KG1 (cell line): ENCODE measurements at places on chromosomes 7 and 10.
A peak's percentile ranks its signal among the peaks of the same experiment; 100 is the strongest.

- DNase-seq = no peak
Observed at GRCh38 chr10:845526-845925, 86.0 kb downstream of the LARP4B start.

GRCh38 chr7:130421684-130422083, 19.1 kb downstream of the CEP41 start:
- no peak for DNase-seq

- no peak for DNase-seq
Observed at GRCh38 chr10:2933519-2933918, 133.8 kb upstream of the PFKP start.

DNA sequence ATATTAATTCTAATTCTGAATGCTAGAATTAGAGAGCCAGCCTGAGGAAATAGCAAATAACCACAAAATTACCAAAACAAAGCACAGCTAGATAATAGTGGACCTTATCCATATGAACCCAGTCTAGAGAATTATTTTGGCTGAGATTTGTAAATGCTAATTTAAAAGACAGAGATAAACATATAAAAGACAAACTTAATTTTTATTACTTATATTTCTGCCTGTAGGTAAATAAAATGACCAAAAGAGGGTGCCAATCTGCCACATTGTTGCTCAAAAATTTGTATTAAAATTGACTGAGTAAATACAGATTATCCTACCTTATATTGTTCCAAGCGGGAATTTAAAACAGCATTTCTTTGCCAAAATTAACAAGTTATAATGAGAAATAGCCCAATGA, 20.2 kb downstream of the RTKN2 start:
- DNase-seq = no peak

- no peak for DNase-seq
Observed at GRCh38 chr10:131031346-131031745, 280.2 kb downstream of the TCERG1L start.

DNA sequence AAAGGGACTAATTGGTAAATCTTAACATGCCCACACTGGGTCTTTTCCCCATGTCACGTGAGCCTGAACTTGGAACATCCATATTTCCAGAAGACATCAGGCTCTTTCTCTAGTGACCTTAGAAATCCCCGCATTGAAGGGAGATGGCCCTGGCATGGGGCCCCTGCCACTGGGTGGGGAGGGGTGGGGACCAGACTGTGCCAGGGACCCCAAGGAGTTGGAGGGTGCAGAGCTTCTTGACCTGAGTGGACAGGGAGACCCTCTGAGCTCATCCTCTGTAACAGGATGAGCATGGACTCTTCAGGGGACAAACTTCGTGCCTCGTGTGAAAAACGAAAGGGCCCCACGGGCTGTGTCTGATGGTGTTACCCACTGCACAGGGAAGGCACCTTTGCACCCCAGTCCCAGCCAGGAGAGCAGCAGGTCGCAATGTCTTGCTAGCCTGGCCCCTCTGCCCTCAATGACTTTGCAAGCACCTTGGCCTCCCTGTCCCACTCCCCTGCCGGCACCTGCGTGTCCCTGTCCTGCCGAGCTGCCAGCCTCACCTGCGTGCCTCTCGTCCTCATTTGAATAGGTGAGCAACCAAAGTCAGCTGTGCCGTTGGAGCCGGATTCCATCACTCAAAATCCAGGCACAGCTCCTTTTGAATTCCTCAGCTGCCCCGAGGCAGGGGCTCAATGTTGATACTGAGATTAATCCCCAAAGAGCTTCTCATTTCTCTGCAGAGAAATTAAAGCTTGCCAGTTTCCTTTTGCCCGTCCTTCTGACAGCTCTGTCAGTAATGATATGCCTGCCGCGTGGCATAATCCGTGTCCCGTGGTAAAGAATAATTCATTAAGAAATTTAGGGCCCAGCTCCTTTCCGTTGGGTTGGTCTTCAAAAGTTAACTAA, 234.9 kb downstream of the EBF3 start:
- no peak for DNase-seq

- DNase-seq = no peak
Observed at GRCh38 chr7:70178787-70179186, 580.5 kb downstream of the AUTS2 start.

GRCh38 chr7:91201442-91202113, 62.7 kb upstream of the FZD1 start:
- DNase-seq = no peak

DNA sequence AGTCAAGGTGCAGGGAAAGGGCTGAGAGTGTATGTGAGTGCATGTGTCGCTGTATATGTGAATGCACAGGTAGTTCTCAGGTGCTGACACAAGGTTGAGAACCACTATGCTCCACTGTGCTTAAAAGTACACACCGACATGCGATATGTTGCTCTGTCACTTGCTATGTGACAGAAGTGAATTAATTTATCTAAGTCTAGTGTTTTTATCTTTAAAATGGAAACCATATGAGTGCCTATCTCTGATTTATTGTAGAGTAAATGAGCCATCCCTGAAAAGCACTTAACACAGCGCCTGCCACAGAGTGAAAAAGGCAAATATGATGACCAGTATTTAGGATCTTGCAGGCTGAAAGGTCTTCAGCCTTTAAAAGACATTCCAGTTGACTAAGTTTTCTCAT, 4.9 kb downstream of the SLC35B4 start:
- no peak for DNase-seq

GRCh38 chr7:4260867-4261600, 421.1 kb upstream of the FOXK1 start:
- DNase-seq = no peak

DNA sequence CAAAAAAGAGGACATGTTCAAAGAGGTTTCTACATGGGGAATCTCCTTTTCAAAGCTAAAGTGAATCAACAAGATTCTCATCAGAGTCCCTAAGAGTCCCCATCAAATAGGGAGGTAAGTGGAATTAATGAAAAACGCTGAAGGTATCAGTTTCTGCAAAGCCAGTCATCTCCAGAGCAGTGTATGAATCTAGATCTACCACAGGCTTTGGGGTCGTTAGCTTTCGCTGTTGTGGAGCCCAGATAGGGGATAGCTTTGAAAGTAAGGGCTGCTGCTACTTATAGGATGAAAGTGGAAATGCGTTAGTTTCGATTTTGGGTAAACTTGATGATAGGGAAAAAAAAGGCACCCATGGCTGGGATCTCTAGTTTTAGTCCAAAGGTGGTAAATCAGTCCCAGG, 748.4 kb downstream of the LRMDA start:
- DNase-seq = no peak

GRCh38 chr7:120554960-120555571, 282.1 kb downstream of the KCND2 start:
- DNase-seq = peak; percentile 5

- no peak for DNase-seq
Observed at GRCh38 chr7:98621573-98622482, 4.7 kb downstream of the NPTX2 start.

DNA sequence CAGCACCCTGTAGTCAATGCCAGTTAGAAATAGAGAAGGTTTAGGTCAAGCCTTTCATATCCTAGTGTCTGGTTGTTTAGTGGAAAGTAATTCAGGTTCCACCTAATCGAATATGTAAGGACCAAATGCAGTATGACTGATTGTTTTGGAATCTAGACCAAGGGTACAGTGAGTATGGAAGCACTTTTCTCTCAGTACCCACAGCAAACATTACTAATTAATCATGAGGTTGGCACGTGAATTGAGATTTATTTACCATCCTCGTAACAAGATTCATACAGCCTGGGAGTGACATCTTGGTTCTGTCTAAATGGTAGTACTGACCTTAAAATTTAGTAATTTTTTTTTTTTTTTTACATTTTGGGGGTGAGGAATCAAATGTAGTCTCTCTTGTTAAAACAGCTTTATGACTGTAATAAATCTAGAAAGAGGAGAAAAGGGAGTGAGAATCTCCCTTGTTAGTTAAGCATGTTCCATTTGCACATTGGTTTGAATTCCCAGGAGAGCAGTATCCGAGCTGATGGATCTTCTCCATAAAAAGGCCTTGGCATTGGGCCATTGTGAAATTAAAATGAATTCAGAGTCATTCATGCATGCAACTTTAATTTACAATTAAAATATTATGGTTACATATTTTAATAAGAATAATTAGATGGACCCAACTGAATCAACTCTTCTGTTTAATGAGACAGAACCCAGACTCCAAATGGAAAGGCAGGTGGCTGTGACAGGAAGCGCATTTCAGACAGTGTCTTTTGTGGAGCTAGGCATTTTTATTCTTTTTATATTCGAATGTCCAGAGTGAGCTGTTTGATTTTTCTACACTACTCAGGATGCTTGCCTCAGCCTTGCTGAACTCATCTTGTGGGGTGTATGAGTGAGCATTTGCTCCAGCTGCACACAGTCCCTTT, 57.6 kb downstream of the SNX10 start:
- no peak for DNase-seq

- DNase-seq = no peak
Observed at GRCh38 chr7:44882899-44883298, 2.4 kb downstream of the PURB start.

GRCh38 chr7:156055206-156055822, 243.1 kb upstream of the SHH start:
- no peak for DNase-seq

DNA sequence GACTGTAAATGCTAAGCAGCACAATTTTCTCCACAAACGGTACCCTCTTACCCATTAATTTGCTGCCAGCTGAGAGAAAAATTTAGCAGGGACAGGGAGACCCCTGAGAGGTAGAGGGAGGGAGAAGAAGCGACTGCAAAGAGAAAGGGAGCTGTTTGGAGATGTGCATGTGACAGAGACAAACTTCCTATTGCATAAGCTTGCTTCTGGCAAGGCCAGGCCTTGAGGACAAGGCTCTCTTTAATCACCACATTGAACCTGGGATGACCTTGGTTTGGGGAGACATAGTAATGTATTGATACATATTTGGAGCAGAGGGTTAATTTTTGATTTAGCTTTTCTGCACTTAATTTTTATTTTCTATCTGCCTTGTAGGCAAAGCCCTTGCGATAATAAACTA, 31.1 kb upstream of the HIBADH start:
- no peak for DNase-seq

DNA sequence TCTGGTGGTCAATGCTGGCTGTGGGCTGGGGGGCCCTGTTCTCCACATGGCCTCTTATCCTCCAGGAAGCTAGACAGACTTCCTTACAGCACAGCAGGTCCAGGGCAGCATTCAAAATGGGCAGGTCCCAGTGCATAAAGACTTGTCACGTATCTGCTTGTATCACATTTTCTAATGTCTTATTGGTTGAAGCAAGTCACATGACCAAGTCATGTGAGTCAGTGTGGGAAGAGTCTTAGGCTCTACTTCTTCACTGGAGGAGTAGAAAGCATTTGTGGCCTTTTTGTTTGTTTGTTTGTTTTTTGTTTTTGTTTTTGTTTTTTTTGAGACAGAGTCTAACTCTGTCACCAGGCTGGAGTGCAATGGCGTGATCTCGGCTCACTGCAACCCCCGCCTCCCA, 104.7 kb downstream of the COL13A1 start:
- DNase-seq = no peak

DNA sequence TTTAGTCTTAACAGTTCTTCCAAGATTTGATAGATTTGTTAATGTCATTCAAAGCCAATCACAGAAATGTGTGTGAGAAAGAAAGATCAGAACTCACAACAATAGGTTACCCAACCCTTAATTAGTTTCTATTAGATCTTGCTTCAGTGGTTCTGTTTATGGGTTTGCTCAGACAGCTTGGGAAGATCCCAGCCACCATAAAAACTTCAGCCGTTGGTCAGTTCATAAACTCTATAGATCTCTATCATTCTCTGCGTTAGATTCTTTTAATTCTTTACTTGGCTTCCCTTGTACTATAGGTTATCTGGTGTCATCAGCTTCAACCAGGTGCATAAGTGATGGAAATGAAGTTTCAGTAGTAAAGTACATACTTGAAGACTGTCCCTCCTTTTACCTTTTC, 54.4 kb downstream of the ZNF277 start:
- DNase-seq = no peak
